ENCODE measurements at places on chromosomes 3 and 15. TPM values are rescaled to one million over a fixed set of nuclear protein-coding genes. Genes with fewer than 3 reads are reported as not detected.
A peak's percentile ranks its signal among the peaks of the same experiment; 100 is the strongest.

Gene FBLN2
- 31.5 TPM for total RNA-seq

Gene PAK6
- total RNA-seq = 19.6 TPM

Gene ITIH3
- total RNA-seq = 31.7 TPM

Gene KBTBD8
- 3.4 TPM for total RNA-seq

Gene ADAMTS7
- total RNA-seq = 9.5 TPM

Gene CCR9
- not detected for total RNA-seq

Gene FETUB
- not detected for total RNA-seq

DNA sequence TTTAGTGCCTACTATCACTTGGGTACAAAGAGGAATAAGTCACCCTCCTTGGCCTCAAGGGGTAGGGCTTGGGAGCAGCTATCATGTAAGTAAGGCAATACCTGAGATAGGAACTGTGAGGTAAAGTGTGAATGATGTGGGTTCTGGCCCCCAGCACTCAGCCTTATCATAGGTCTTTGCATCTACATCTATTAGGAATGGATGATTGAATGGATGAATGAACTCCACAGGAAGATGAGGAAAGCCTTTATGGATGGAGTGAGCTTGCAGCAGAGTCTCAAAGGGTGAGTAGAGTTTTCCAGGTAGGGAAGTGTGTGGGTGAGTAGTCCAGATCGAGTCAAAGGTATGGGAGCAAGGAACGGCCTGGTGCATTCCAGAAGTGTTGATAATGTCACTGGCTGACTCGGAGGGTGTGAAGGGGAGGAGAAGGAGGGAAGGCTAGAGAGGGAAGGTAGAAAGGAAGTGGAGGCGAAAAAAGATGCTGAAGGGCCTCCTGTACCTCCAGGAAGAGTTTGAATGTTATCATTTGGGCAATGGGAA lies 13.1 kb upstream of the ABHD2 start:
- no peak overlapping the region for H3K27ac ChIP-seq
- DNase-seq = no peak
- H3K4me1 ChIP-seq = no peaks in the 10 kb centered on the region
- no peaks in the 10 kb centered on the region for H3K36me3 ChIP-seq

GRCh38 chr3:139588450-139588849 lies 48.9 kb upstream of the RBP1 start:
- H3K36me3 ChIP-seq = no peaks in the 10 kb centered on the region
- DNase-seq = no peak
- no peaks in the 10 kb centered on the region for H3K27me3 ChIP-seq
- no peak overlapping the region for H3K4me3 ChIP-seq
- no peak overlapping the region for H3K27ac ChIP-seq
- no peaks in the 10 kb centered on the region for H3K4me1 ChIP-seq

- no peak overlapping the region for H3K4me3 ChIP-seq
- H3K27ac ChIP-seq = peak overlapping the region; percentile 85
- H3K4me1 ChIP-seq = peaks cover 26% of the 10 kb centered on the region
- DNase-seq = no peak
These were observed 32.6 kb upstream of the PDE8A start for GRCh38 chr15:84949043-84949442.

DNA sequence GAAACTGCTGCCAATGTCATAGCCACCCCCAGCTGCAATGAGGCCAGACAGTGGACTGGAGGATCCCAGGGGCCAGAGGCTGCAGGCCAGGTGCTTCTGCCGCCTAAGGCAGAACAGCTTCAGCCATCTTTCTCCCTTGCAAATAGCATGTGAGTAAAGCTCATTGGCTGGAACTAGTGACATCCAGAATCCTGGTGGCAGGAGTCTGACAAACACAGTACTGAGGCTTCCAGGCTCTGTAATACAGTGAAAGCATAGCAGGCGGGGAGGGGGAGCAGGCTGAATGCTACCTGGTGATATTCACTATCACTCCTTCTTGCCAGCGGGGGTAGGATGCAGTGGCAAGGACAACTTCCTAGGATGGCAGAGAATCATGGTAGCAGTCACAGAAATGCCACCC lies 36.5 kb upstream of the TBC1D21 start:
- no peak for DNase-seq
- no peak overlapping the region for H3K4me3 ChIP-seq
- no peaks in the 10 kb centered on the region for H3K36me3 ChIP-seq
- H3K27me3 ChIP-seq = no peaks in the 10 kb centered on the region

- no peak overlapping the region for H3K4me3 ChIP-seq
- no peak overlapping the region for H3K27ac ChIP-seq
- H3K4me1 ChIP-seq = no peaks in the 10 kb centered on the region
- no peaks in the 10 kb centered on the region for H3K36me3 ChIP-seq
These were observed 124.9 kb downstream of the IGSF11 start for GRCh38 chr3:118909763-118910162.

DNA sequence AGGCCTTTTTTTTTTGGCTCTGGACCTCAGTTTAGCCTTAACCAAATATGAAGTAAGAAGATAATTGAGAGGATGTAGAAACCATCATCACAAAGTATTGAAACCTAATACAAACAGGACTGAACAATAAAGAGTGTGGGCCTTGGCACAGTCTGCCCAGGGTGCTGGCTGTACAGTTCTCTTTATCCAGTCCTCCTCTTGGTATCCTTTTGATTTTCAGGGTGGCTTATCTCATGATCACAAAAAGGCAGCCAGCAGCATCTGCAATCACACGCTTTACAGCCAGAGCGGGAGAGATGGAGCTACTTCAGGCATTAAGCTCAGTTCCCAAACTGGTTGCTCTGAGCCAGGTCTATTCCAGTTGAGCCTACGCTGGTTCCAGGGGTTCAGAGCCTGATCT lies 239.7 kb downstream of the RPLP1 start:
- H3K27ac ChIP-seq = no peak overlapping the region
- no peak for DNase-seq
- no peaks in the 10 kb centered on the region for H3K36me3 ChIP-seq
- H3K4me3 ChIP-seq = no peak overlapping the region
- no peaks in the 10 kb centered on the region for H3K4me1 ChIP-seq
- no peaks in the 10 kb centered on the region for H3K27me3 ChIP-seq

GRCh38 chr15:84016371-84016770 lies 219.2 kb upstream of the GOLGA6L4 start:
- no peak overlapping the region for H3K4me3 ChIP-seq
- no peaks in the 10 kb centered on the region for H3K4me1 ChIP-seq
- no peak overlapping the region for H3K27ac ChIP-seq
- no peak for DNase-seq
- H3K27me3 ChIP-seq = no peaks in the 10 kb centered on the region

- no peaks in the 10 kb centered on the region for H3K4me1 ChIP-seq
- no peak overlapping the region for H3K27ac ChIP-seq
- DNase-seq = no peak
- H3K27me3 ChIP-seq = no peaks in the 10 kb centered on the region
- no peak overlapping the region for H3K4me3 ChIP-seq
- no peaks in the 10 kb centered on the region for H3K36me3 ChIP-seq
These were observed 43.2 kb downstream of the HRH1 start for GRCh38 chr3:11197484-11197883.

DNA sequence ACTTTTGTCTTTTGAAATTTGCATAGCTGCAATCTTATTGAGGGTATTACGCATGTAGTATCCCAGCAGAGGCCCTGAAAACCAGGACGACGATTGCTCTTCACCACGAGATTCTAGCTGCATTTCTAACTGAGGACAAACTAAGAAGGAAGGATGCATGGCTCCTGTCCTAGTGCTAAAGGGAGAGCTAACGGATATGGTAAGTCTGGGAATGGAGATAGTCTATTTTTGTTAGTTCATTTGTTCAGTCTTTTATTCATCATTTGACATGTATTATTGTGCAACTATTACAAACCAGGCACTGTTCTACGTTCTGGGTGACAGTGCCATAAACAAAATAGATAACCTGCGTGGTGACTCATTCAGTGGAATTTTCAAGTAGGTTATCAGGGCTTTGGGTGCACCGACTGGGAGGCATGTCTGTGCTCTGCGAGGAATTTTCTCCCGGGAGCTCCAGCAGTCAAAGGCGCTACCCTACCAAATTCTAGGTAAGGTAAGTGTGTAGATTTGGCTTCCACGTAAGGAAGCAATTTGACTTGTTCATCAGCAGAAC lies 51.9 kb upstream of the ETV5 start:
- H3K36me3 ChIP-seq = no peaks in the 10 kb centered on the region
- H3K27me3 ChIP-seq = no peaks in the 10 kb centered on the region
- peak; percentile 23 for DNase-seq
- no peaks in the 10 kb centered on the region for H3K4me1 ChIP-seq
- H3K4me3 ChIP-seq = no peak overlapping the region

DNA sequence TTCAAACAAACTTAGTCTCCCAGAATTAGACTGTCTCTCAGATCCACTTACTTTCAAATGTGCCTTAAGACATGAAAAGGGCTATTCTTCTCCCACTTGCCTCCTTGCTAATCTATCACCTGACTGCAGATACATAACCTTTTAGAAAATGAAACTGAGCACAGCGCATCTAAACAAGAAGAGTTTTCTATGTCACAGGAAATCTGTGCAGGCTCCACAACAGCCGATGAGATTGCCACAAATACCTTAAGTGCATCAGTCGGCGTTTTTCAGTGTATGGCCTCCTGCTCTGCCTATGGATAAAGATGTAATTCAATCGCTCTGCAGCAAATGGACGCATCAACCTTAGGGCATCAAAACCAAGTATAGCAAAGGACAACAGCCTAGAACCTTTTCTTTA lies 544.2 kb downstream of the FOXP1 start:
- no peak overlapping the region for H3K4me3 ChIP-seq
- H3K36me3 ChIP-seq = peaks cover 12% of the 10 kb centered on the region
- no peaks in the 10 kb centered on the region for H3K27me3 ChIP-seq
- no peak for DNase-seq
- no peaks in the 10 kb centered on the region for H3K4me1 ChIP-seq

GRCh38 chr3:162072656-162073164 lies 576.1 kb downstream of the OTOL1 start:
- H3K36me3 ChIP-seq = no peaks in the 10 kb centered on the region
- no peaks in the 10 kb centered on the region for H3K27me3 ChIP-seq
- no peak overlapping the region for H3K27ac ChIP-seq

GRCh38 chr3:129213238-129213637 lies 29.5 kb upstream of the CNBP start:
- no peaks in the 10 kb centered on the region for H3K36me3 ChIP-seq
- H3K4me3 ChIP-seq = no peak overlapping the region
- H3K4me1 ChIP-seq = peaks cover 14% of the 10 kb centered on the region
- DNase-seq = no peak

GRCh38 chr3:135416182-135416581 lies 549.3 kb upstream of the PPP2R3A start:
- DNase-seq = no peak
- H3K27ac ChIP-seq = no peak overlapping the region
- no peaks in the 10 kb centered on the region for H3K36me3 ChIP-seq
- no peaks in the 10 kb centered on the region for H3K4me1 ChIP-seq
- H3K4me3 ChIP-seq = no peak overlapping the region

DNA sequence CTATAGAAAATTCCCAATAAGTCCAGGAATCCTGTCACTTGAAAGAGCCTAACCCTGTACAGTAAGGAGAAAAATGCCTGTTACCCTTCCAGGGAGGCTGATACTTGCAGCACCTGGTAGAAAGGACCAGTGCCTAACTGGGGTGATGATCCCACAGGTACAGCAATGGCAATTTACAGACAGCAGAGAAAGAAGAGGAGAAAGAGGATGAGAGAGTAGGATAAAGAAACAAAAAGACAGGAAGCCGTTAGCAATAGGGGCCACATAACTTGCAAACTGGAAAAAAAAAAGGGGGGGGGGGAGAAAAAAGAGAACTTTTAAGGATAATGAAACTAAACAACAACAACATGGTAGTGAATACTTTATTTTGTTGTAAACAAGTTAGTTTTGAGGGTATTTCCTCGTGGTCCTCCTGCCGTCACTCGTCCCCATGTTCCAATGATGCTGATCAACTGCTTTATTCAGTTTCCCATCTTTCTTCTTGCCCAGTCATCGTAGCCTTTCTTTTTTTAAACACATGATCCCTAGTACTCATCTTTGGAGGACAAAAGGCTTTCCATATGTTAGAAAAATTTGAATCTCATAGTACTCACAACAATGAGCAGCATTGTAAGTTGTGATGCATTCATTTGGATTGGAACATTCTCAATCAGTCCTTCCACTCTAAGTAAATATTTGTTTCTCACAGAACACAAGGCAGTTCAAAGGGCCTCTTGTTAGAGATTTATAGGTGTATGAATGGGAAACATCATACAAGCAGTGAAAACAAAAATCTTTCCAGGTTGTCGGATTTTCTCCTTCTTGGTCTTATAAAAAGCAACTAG lies 8.6 kb downstream of the TM4SF1 start:
- H3K4me3 ChIP-seq = no peak overlapping the region
- H3K27ac ChIP-seq = no peak overlapping the region
- no peaks in the 10 kb centered on the region for H3K27me3 ChIP-seq
- no peaks in the 10 kb centered on the region for H3K4me1 ChIP-seq
- no peaks in the 10 kb centered on the region for H3K36me3 ChIP-seq

DNA sequence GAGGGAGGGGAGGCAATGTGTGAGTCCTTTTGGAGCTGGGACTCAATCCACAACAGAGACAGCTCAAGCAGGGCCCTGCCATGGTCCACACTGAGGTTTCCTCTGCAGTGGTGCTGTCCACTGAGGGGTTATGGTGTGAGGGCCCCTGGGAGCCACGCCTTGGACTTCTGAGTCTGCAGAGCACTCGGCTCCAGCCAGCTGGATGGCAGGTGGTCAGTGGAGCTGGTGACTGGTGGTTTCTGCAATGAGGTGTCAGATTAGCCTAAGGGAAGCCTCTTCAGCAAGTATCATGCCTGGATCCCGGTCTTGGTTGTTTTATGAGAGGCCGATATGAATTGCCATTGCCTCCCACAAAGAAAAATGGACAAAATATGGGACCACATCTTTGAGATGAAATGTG lies 21.7 kb downstream of the LSM3 start:
- no peak overlapping the region for H3K4me3 ChIP-seq
- H3K36me3 ChIP-seq = peaks cover 20% of the 10 kb centered on the region
- no peak for DNase-seq
- no peak overlapping the region for H3K27ac ChIP-seq
- H3K27me3 ChIP-seq = no peaks in the 10 kb centered on the region

DNA sequence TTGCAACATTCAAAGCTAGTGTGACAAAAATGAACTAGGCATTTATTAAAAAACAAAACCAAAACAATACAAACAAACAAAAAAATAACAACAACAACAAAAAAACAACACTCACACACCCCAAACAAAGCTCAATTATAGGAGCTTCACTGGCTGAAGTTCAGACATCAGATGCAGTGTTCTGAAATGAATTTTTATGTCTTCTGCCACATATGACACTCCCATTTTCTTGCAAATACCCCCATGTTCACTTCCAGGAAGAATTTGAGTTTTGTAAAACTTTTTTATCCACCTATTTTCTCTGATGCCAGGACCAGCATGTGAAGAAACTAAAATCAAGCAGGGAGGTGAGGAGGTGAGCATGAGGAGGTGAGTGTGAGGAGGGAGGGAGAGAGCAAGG lies 113.9 kb downstream of the CADPS start:
- H3K36me3 ChIP-seq = no peaks in the 10 kb centered on the region
- no peak for DNase-seq
- H3K27me3 ChIP-seq = no peaks in the 10 kb centered on the region
- no peaks in the 10 kb centered on the region for H3K4me1 ChIP-seq
- no peak overlapping the region for H3K27ac ChIP-seq

GRCh38 chr3:160259589-160259988 lies 34.4 kb downstream of the C3orf80 start:
- no peaks in the 10 kb centered on the region for H3K27me3 ChIP-seq
- no peak overlapping the region for H3K27ac ChIP-seq
- DNase-seq = no peak
- H3K4me1 ChIP-seq = peaks cover 7% of the 10 kb centered on the region

- no peaks in the 10 kb centered on the region for H3K36me3 ChIP-seq
- peak; percentile 81 for DNase-seq
- H3K27me3 ChIP-seq = no peaks in the 10 kb centered on the region
- no peak overlapping the region for H3K4me3 ChIP-seq
- no peak overlapping the region for H3K27ac ChIP-seq
- H3K4me1 ChIP-seq = peaks cover 8% of the 10 kb centered on the region
These were observed 25.1 kb downstream of the CNTN6 start for GRCh38 chr3:1117843-1118473.

Measured in adrenal gland (tissue), 19 donors.